NCI-H2171 (cell line): ENCODE measurements at places on chromosomes 7 and 10.

DNA sequence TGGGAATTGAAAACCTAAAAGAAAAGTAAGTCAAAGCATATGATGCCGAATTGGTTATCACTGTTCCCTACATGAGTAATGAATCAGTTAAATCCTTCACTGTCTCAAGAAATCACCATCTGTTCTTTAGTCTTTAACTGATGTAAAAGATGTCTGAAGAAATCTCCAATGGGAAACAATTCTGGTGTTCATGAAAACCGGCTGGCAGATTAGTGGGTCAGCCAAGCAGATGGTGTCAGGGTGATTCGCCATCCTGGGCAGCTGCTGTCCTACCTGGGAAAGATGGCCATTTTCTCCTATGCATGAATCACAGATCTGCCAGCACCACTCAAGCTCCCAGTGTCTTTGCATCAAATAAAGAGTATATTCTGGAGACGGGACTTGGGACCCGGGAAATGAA, 925.2 kb upstream of the GHITM start:
- DNase-seq = no peak

- no peak for DNase-seq
Measured at GRCh38 chr7:25894002-25894901, 257.7 kb upstream of the NFE2L3 start.

DNA sequence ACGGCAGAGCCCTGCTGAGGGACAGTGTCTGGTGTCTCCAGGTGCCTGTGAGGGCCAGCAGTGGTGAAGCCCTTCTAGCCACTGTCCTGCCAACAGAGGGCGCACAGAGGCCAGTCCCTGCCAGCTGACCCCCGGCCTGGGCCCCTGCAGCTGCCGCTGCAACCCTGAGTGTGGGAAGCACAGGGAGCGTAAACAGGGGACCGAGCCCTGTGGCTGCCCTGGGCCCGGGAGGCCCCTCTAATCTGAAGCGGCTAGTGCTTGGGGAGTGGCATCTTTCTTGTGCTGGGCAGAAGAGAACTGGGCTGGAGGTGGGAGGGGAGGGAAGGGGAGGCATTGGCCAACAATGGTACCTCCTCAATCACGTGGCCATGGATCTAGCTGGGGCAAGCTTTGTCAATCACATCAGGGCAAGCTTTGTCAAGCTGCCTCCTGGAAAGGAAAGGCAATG, 34.6 kb downstream of the TRIM8 start:
- DNase-seq = no peak

- DNase-seq = no peak
Measured at GRCh38 chr7:50185208-50185607, 92.2 kb upstream of the ZPBP start.

- no peak for DNase-seq
Measured at GRCh38 chr7:128032605-128033235, 1.5 kb upstream of the LRRC4 start.
